HT-29 (cell line): ENCODE measurements at places on chromosomes 3 and 15. TPM values are rescaled to one million over a fixed set of nuclear protein-coding genes. Genes with fewer than 3 reads are reported as not detected.

DNA sequence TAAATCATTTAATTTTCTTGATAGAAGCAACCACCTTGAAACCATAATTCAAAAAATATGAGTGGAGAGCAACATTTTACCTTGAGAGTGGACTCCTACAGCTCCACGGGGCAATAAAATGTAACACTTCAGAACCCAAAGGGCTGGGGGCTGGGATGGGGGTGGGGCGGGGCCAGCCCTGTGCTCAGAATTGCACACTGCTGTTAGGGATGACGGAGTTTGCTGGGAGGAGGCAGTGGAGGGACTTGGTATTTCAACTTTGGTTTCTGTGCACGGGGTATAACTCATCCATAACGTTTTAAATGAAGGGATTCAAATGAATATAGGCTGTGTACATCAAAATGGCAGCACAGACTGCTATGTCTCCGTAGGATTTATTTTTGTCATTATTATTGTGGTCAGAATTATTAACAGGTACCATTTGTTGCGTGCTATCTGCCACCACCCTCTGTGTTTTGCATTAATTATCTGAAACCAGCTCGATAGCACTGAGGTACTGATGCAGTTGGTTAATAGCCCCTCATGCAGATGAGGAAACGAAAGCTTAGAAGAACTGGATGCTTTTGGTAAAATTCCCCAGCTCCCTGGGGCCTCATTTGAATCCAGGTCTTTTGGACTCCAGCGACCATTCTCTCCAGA lies 29.4 kb upstream of the WNT5A start:
- no peak for DNase-seq

DNA sequence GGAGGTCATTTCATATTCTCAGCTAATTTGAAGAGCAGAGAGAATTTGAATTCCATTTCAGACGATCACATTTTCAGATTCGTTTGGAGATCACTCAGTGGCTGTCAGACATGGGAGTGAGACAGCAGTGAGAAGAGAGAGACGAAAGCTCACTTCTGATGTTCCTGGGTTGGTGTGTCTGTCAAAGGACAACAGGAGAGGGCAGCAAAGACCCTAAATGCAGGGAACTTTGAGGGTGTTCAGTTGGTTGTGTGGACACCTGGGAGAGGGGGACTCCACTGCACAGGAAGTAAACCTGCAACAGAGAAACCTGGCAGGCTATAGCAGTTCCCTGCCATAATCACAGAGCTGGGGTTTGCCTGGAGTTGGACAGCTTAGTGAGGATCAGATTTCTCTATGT lies 675.1 kb downstream of the SQOR start:
- DNase-seq, result no peak

DNA sequence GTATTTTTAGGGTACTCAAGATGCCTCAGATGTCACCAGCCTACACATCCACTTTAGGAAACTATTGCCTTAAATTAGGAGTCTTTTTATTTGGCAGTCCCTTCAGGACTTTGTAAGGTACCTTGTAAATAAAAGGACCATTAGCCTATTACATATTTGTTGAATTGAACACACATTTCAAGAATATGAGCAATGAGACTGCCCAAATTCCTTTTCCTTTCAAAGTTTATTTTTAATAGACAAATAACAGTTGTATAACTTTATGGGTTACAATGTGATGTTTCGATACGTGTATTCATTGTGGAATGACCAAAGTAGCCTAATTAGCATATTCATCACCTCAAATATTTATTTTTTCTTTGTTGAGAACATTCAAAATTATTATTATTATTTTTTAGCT lies 176.7 kb upstream of the PDZRN3 start:
- DNase-seq, result no peak

- DNase-seq, result no peak
These were observed 166.6 kb upstream of the ZNF717 start for GRCh38 chr3:75951941-75952340.

DNA sequence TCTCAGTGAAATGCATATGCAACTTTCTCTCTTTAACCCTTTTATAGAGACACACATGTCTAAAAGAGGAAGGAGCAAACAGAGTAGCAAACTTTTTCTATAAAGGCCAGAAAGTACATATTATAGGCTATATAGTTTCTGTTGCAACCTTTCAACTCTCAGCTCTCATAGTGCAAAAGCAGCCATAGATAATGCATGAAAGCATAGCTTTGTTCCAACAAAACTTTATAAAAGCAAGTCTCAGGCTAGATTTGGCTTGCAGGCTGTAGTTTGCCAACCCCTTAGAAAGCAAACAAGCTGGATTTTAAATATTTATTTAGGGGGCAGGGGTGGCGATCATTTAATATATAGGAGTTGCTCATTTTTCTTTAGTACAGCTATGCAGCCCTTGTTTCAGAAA lies 193.1 kb upstream of the LRRFIP2 start:
- no peak for DNase-seq

DNA sequence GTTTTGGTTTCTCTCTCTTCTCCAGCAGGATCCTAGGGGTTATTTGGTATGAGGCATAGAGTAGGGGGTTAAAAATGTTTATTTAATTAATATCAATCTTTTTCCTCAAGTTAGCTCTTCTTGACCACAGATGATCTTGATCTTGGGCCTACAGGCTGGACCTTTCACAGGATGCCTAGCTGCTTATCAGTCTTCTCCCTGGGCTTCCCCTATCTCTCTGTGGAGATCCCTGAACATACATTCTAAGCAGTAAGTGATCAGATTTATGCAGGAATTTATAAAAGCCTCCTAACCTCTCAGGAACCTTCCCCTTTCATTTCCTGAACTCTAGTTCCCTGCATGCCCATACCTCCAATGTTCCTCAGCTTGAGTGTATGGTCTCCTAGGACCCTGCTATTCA lies 428.3 kb downstream of the TBC1D5 start:
- DNase-seq, result no peak

DNA sequence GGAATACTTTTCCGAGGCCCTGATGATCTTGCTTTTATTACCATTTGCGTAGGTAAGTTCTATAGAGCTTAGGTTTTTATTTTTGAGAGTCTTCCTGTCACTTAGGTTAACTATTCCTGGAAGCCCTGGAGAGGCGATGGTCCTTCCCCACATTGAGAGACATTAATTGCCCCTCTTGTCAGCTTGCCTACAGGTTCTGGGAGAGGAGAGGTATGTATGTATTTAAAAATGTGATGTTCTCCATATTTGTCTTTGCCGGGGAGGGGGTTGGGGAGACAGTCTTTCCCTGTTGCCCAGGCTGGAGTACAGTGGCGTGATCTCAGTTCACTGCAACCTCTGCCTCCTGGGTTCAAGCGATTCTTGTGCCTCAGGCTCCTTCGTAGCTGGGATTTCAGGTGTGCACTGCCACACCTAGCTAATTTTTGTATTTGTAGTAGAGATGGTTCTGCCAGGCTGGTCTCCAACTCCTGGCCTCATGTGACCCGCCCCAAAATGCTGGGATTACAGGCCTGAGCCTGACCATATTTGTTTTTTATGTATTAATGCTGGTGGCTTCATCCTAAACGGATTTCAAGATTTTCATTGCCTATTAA lies 6.2 kb downstream of the RPSA start:
- DNase-seq, result no peak

DNA sequence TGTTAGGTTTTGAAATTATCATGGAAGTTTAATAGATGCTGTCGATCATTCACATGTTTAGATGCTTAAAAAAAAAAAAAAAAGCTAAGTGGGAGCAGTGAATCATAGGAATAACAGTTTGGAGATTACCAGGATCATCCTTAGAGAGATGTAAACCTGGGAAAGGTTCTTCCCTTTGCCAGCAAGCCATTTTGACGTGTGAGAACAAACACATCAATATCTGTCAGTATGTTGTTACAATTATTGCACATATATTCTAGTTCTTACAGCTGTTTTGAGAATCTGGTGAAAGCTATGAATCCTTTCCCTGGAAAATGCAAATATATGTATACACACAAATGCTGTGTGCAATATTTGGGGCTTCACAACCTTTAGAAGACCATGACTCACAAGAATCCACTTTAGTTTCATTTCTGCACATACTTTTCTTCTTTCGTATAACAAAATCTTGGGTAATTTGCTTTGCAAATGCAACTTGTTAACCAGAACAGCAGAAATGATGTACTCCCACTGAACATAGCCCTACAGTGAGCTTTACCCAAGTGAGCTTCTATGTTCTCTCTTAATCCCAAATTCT lies 12.0 kb downstream of the NFKBIZ start:
- DNase-seq, result no peak

- no peak for DNase-seq
These were observed 42.6 kb downstream of the ARIH1 start for GRCh38 chr15:72516777-72517176.

- DNase-seq, result no peak
These were observed 5.0 kb upstream of the CCR9 start for GRCh38 chr3:45881078-45882022.

DNA sequence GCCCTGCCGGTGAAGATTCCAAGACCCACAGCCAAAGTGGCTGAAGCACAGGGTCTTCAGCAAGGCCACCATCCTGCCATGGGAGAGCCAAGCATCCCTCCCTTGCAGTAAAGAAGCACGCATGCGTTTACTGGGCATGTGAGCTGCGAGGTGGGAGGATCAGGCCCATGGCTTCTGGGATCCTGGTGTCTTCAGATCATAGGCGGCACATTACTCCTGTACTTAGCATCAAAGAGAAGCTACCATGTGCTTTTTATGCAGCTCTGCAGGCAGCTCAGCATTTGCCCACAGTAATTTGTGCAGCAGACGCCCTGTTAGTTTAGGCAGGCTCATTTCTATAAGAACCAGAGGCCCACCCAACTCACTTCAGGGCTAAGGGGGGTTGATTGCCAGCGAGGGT lies 45.7 kb downstream of the IDH2 start:
- no peak for DNase-seq

- no peak for DNase-seq
These were observed 75.7 kb downstream of the P3H2 start for GRCh38 chr3:190044974-190045373.

DNA sequence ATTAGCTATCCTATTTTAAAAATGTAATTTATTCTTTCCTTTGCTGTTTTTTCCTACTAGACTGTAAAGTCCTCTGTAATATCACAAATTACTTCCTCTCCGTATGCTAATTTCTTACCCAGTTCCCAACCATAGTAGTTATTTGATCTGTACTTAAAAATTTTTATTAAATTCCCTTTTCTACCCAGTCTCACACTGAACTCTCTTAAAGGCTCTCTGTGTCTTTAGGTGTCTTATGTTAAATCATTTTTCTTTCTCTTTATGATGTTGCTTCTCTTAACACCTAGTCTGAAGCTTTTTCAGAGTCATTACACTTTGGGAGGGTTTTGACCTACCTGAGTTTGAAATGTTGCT lies 378.6 kb downstream of the NSUN3 start:
- no peak for DNase-seq

DNA sequence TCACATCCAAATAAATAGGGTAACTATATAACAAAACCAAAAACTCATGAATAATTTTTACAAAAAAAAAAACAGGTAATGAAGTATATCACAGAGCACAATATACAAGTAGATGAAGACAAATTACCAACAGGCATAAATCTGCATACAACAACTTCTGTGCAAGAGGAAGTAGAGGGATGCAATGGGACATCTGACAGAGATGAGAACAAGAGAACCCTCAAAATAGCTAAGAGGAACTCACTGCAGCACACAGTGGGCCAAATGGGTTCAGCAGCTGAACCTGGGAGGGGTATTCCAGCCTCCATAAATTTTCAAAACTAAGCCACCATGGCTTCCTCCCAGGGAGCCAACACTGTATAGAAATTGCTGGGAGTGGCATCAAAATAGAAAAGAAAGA lies 9.6 kb upstream of the BTLA start:
- DNase-seq, result no peak

DNA sequence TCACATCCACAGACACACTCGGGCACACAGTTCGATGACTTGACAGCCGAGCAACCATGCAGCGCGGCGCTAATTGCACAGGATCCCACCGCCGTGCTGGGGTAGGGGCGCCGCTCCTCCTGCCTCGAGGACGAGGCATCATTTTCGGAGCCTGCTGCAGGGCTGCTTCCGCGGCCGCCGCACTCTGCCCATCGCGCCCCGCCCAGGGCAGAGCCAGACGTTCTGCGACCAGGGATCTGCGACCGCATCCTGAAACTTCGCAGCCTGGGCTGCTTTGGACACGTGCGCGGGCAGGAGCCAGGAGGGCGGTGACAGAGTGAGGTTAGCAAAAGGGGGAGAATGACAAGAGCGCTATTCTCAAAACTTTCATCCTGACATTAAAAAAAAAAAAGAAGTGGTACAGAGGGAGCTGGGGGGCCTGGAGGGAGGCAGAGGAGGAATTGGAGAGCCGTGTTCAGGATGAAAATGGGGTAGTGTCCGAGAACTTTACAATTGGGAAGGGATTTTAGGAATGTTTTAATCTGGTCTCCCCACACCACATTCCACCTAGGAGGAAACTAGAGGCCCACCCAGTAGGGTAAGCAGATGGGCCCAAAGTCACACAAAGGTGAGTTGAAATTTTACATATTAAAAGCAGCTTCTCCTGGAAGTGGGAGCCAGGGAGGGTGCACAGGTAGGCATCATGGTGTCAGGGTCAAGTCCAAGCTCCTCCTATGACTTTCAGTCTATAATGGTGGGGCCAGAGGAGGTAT lies 15.9 kb downstream of the IGDCC3 start:
- DNase-seq, result no peak

DNA sequence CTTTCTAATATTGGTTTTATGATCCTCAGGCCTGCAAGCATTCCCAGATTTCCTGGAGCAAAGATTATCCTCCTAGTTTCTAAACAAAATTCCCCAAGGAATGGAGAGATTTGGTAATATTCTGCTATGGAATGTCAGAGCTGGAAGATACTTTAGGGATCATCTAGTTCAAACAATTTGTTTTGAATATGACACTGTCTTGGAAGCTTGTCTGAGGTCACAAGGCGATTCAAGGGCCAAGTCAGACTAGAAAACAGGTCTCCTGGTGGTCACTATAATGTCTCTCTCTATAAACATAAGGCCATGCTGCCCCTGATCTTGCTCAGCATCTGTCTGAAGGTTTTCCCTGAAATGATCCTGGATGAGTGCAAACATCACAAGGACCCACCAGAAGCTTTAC lies 143.4 kb upstream of the BCL6 start:
- DNase-seq, result no peak

The FOXB1 gene
- 0.05 TPM in 1 of 2 replicates, not detected in the other for total RNA-seq

The WDR82 gene
- 16.4 and 18.9 TPM in 2 replicates for total RNA-seq

The TERC gene
- 748 and 829 TPM in 2 replicates for total RNA-seq

The CILP gene
- 0.03 TPM in 1 of 2 replicates, not detected in the other for total RNA-seq

The ABHD17C gene
- 14.9 and 19.1 TPM in 2 replicates for total RNA-seq

The SERPINI2 gene
- total RNA-seq, result not detected in 2 replicates

The A4GNT gene
- not detected in 2 replicates for total RNA-seq

The SLC9A9 gene
- not detected in 2 replicates for total RNA-seq

The PAK6 gene
- total RNA-seq, result 6.4 and 17.7 TPM in 2 replicates

The INKA1 gene
- 0.15 TPM in 1 of 2 replicates, not detected in the other for total RNA-seq

The EEFSEC gene
- 16.8 and 22.0 TPM in 2 replicates for total RNA-seq

The RASL12 gene
- total RNA-seq, result not detected in 2 replicates

The MFGE8 gene
- 27.0 and 38.1 TPM in 2 replicates for total RNA-seq
